Stimulated activated CD4-positive, alpha-beta T cell treated with anti-CD3 and anti-CD28 coated beads, Interleukin-12 subunit alpha, Interleukin-12 subunit beta, amount 100 ng/mL, for 24 hours (primary cell): ENCODE measurements at places on chromosomes 5 and 9.
A peak's percentile ranks its signal among the peaks of the same experiment; 100 is the strongest.

- DNase-seq = peak; percentile 26
These were observed 36.6 kb upstream of the RAPGEF1 start for GRCh38 chr9:131776473-131776872.

DNA sequence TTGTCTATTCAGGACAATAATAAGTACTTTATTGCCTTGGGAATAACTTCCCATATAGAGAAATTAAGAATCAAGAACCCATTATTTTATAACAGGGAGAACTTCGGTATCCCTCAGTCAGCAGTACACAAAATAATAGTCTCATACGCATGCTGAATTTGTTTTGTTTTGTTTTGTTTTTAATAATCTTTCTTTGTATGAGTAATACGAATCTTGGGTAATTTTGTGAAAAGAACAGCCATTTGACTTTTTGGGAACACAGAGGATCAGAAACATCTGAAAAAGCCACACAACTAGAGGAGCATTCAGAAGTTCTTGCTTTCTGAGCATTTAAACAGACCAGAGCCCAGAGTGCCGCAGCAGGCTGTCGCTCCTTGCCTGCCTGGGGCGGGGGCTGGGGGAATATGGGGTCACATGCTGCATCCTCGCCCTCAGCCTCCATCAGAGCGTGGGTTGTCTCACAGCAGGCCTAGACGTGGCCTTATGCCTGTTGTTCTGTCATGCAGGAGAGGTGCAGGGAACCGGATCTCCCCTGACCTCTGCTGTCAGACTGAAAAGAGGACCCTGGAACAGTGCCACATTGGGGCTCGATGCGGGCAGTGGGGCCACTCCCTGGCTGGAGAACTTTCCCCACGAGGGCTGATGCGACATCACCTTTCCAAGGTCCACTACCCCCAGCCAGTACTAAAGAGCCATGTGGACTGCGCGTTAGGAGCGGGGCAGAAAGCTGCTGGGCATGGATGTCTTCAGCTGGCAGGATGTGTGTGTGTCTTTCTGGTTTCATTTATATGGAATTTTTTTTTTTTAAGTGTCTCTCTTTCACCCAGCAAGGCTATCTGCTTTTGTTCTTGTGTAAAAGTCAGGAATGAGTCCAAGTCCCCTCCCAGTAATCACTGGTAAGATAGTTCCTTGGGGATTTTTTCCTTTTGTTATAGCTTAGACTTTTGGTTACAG lies 133.4 kb upstream of the OTULINL start:
- DNase-seq = no peak

DNA sequence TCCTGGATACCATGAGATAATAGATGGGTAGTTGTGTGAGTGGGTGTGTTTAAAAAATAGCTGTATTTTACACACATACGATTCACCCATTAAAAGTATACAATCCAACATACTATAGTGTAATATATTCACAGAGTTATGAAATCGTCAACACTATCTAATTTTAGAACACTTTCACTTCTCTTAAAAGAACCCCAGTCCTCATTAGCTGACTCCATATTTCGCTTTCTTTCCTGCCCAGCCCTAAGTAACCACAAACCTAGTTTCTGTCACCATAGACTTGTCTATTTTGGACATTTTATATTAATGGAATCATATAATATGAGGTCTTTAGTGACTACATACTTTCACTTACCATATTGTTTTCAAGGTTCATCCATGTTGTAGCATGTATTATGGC lies 63.8 kb upstream of the S1PR3 start:
- DNase-seq = no peak

DNA sequence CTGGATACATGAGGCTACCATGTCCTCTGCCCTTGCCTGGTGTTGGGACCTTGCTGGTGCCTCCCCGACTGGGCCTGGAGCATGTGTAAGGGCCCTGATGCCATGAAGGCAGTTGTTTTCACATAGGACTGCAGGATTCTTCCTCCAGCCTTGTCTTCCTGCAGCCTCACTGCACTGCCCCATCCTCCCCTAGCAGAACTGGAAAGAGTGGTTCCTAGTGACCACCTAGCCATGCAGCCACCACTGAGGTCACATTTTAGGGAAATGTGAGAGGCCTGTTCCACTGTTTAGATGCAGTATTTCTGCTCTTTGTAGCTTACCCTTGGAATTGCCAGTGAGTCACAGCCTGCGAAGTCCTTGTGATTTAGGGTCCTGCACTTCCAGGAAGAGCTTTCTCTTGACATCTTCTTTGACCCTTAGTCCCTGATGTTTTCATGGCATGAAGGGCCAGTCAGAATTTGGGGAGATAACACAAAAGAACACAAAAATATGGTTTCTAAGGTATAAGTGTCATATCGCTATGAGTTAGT lies 24.2 kb upstream of the TNFAIP8 start:
- no peak for DNase-seq

DNA sequence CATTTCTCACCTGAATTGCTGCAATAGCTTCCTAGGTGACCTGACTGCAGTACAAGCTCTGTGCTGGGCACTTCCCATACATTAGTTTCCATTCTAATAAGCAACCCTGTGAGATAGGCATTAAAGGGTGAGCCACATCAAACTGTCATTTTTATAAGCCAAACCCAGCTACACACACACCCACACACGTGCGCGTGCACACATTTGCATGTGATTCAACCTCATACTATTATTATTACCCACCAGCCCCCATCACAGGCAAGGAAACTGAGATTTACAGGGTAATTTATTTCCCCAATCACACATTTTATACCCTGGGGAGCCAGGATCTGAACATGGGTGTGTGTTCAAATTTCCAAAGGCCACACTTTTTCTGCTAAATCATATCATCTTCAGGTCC lies 93.6 kb downstream of the TTLL11 start:
- no peak for DNase-seq

DNA sequence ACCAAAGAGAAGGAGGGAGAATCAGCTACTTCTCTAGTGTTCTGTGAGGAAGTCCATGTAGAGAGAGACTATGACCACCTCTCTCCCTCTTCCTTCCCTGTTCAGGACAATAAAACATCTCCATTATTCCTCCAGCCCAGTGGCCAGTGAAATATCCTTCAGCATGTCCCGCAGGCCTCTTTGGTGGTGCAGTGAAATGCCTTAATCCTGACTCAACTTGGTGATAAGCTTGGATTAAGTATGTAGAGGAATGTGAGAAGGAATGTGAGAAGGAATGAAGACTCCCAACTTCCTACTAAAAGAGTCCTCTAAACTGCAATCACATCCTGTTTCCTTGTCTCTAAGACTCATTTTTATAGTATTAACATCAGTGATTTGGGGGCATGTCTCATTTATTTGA lies 167.3 kb downstream of the TRPM3 start:
- DNase-seq = no peak

DNA sequence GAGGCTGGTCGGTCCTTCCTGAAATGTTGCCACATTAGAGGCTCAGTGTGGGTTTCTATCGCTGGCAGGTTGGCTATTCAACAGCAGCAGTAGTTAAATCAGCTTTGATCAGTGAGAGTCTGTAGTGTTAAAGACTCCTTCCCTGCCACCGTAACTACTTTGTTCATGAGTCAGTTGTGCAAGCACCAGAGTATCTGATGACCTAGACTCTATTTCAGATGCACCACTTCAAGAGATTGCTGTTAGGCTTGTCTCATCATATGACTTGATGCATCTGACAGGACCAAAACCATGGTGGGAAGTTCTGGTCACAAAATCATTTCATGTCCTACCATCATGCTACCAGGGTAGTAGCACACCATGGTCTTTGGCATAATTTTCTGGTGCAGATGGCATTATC lies 482.7 kb upstream of the MPDZ start:
- no peak for DNase-seq

DNA sequence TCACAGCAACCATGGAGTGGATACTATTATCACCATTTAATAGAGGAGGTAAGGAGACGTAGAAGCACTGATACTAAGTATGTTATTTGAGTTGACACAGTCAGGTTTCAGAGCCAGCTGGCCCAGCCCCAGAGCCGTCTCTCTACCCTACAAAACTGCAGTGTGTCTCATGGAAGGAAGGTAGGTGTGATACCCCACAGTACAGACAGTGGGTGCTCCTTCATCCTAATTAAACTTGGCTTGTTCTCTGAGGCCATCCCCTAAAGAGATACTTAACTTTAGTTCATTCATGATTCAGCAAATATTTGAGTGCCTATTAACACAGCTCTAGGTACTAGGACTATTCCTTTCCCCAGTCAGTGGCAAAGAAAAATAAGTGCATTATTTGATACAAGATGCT lies 22.6 kb downstream of the PIP5K1B start:
- DNase-seq = no peak

- no peak for DNase-seq
These were observed 147.9 kb downstream of the C5orf15 start for GRCh38 chr5:133820507-133820906.

GRCh38 chr9:79300068-79300467 lies 271.7 kb upstream of the TLE4 start:
- DNase-seq = no peak

DNA sequence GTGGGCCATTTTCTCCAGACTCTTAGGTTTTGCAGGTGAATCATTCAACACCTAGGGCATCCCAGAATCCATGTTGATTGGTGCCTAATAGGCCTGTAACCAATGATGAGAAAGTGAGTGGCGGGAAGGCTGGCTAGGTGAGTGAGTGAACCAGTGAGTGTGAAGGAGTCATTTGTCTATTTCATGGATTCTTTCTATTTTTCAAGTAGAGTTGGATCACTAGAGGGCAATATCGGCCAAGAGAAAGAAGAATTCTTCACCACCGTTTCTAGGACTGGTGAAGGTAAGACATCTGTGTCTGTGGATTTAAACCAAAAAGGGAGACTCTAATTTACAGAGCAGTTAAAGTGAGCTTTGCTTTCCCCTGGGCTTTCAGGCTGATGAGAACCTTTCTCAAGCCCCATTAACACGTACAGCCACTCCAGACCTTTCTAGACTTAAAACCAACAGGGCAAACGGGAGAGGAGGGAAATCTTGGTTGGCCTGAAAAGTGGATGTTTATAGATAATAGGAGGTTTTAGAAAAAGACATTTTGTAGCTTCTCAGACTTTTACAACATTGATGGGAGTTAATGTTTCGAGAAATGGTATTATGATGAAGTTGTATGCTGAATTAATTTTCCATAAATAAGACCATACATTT lies 114.3 kb upstream of the IL12B start:
- DNase-seq = no peak

- no peak for DNase-seq
These were observed 91.1 kb upstream of the TLE4 start for GRCh38 chr9:79480639-79481038.

- DNase-seq = no peak
These were observed 84.9 kb downstream of the FBN2 start for GRCh38 chr5:128453121-128453520.

DNA sequence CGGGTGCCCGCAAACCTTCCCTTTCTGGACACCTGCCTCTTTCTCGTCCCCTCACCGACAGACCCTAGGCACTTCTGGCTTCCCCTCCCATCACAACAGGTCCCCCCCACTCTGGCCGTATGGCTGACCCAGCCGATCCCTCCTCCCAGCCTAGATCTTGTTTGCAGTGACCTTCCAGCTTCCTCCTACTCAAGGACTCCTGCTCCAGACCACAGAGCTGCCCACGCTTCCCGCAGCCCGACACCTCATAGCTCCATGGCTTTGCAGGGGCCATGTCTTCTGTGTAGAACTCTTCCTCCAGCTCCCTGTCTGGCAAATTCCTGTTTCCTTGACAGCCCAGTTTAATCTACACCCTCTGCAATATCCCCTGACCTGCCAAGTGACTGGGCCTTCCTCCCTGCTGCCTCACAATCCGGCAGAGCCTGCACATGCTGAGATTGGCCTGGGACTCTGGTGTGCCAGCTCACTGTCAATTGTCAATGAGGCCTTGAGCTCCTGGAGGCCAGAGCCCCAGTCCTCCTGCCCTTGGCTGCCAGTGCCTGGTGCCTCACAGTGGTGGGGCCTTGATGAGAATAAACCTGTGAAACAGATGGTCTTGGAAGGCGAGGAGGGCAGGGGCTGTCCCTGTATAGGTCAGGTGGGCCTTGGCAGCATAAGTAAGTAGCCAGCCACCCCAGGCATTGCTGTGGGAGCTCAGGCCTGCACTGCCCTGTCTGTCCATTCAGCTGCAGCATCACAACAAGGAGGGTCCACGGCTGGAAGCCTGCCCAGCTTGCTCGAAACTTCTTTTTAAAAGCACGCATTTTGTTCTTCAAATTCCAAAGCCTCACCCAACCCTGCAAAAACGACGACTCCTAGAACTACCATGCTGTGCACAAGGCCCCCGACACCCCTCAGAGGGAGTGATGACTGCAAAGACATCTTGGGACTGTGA lies 50.5 kb downstream of the GADD45G start:
- DNase-seq = no peak

DNA sequence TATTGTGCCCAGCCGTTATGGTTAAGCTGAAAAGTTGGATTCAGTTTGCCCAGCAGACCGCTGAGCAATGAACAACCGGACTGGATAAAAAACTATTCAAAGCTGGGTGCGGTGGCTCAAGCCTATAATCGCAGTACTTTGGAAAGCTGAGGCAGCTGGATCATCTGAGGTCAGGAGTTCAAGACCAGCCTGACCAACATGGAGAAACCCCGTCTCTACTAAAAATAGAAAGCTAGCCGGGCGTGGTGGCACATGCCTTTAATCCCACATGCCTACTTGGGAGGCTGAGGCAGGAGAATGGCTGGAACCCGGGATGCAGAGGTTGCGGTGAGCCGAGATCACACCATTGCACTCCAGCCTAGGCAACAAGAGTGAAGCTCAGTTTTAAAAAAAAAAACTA lies 318.4 kb downstream of the RAB3C start:
- no peak for DNase-seq

DNA sequence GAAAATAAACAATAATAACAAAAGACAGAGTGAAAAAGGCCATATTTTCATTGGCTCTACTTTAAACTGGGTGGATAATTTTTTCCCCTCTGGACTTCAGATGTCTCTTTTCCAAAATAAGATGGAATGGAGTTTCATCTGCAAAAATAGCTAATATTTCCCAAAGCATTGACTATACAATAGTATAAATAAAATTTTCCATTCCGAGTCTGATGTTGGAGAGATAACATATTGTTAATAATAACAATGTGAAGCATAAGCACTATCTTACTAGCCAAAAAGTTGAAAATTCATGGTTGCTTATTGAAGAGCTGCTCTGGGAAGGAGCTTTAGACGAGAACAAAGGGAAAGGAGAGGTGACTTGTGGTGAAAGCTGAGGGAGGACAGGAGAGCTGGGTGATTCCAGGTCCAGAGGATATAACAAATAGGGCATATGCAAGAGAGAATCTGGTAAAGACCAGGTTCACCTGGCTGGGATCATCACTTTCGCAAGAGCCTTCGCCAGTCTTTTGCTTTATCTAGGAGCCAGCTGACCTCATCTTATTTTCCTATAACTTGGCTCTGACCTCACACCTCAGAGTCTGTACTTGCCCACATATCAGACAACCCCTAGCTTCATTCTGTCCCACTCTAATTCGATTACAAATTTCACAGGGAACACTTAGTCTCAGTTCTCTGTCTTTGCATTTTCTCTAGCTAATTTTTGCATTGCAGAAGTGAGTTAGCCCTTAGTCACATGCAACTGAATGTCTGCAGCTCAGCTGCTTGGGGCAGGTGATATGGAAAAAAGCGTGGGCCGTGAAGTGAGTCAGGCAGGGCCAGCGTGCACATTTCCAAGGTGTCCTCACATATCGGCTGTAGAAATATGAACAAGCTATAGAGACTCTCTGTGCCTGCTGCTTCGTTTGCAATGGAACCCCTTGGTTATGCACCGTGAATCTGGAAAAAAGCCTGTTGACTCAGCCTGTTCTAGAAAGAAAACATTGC lies 7.6 kb upstream of the ZNF474 start:
- DNase-seq = no peak

- no peak for DNase-seq
These were observed 16.0 kb downstream of the TRAF1 start for GRCh38 chr9:120910643-120911042.

- DNase-seq = no peak
These were observed 4.6 kb downstream of the MORN5 start for GRCh38 chr9:122164286-122164685.
